ENCODE measurements at places on chromosomes 7 and 10.
A peak's percentile ranks its signal among the peaks of the same experiment; 100 is the strongest.

- no peak for DNase-seq
Measured at GRCh38 chr10:59587756-59588140, 121.9 kb downstream of the SLC16A9 start.

GRCh38 chr7:78523930-78524329 is 725.4 kb downstream of the PHTF2 start:
- DNase-seq, result no peak

GRCh38 chr7:7653593-7654187 is 13.1 kb downstream of the UMAD1 start:
- no peak for DNase-seq

DNA sequence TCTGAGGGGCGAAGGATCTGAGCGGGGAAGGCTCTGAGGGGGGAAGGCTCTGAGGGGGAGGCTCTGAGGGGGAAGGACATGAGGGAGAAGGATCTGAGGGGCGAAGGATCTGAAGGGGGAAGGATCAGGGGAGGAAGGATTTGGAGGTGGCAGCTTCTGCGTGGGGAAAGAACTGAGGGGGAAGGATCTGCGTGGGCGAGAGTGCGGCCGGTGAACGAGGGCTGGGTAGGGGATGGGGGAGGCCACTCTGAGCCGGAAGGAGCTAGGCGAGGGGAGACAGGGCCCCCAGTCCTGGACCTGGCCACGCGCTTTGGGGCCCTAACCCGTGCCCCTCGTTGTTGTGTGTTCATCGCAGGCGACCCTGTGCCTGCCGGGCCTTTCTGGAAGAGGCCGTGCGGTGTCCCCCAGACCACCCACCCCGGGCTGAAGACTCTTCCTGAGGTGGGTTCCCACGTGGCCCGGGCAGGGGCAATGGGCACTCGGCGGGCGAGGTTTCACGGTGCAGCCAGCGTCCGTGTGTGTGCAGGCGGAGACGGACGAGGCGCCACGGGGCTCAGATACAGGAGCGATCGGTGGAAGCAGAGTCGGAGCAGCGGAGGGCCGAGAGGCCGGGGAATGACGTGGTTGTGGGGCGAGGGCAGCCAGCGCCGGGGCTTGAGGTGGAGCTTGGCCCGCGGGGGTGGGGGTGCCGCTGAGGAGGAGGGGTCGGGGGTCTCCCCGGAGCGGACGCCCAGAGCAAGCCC is 2.0 kb downstream of the CALY start:
- DNase-seq, result no peak

DNA sequence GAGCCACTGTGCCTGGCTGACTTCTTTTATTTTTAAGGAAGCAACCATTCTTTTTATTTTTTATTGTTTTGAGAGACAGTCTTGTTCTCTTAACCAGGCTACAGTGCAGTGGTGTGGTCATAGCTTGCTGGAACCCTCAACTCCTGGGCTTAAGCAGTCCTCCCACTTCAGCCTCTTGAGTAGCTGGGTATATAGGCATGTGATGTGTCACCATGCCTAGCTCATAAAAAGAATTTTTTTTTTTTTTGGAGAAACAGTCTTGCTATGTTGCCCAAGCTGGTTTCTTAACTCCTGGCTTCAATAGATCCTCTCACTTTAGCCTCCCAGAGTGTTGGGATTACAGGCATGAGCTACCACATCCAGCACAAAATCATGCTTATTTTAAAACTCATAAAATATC is 5.8 kb downstream of the MCU start:
- DNase-seq, result peak; percentile 76

GRCh38 chr10:3704565-3705325 is 80.3 kb downstream of the KLF6 start:
- DNase-seq, result no peak

GRCh38 chr7:122433765-122434164 is 129.2 kb upstream of the FEZF1 start:
- no peak for DNase-seq

- no peak for DNase-seq
Measured at GRCh38 chr7:149245744-149246143, 6.3 kb downstream of the ZNF212 start.

- peak; percentile 76 for DNase-seq
Measured at GRCh38 chr7:30671793-30672465, 10.3 kb downstream of the CRHR2 start.

DNA sequence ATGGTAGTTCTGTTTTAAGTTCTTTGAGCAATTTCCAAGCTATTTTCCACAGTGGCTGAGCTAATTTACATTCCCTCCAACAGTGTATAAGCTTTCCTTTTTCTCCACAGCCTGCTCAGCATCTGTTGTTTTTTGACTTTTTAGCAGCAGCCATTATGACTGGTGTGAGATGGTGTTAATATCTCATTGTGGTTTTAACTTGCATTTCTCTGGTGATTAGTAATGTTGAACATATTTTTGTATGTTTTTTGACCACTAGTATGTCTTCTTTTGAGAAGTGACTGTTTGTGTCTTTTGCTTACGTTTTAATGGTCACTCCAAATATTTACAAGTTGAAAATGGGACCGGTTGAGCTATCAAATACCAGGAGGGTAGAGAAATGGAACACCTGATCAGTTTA is 20.4 kb downstream of the GNG11 start:
- peak; percentile 74 for DNase-seq

- DNase-seq, result no peak
Measured at GRCh38 chr7:28490831-28491230, 78.5 kb downstream of the CREB5 start.

- DNase-seq, result peak; percentile 58
Measured at GRCh38 chr7:80392229-80393169, 119.4 kb downstream of the GNAT3 start.

- DNase-seq, result peak; percentile 82
Measured at GRCh38 chr7:105756367-105756766, 120.0 kb downstream of the ATXN7L1 start.

DNA sequence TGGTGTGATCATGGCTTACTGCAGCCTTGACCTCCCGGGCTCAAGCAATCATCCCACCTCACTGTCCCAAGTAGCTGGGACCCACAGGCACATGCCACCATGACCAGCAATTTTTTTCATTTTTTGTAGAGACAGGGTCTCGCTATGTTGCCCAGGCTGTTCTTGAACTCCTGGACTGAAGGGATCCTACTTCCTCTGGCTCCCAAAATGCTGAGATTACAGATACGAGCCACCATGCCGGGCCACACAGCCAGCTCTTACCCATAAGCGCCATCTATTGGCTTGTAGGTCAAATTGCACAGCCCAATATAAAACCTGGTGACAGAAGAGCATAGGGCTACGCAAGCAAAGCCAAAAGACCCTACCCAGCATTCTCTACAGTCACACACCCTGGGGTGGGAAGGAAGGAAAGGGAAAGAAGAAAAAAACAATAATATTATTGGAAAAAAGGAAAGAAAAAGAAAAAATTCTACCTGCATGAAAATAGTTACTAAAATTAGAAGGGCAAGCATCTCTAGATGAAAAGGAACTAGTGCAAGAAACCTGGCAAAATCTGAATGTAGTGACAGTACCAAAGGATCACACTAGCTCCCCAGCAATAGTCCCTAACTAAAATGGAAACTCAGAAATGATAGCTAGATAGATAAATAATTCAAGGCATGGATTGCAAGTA is 29.4 kb upstream of the AMPH start:
- peak; percentile 5 for DNase-seq

GRCh38 chr7:115635376-115635775 is 395.2 kb downstream of the TFEC start:
- peak; percentile 9 for DNase-seq

- DNase-seq, result no peak
Measured at GRCh38 chr7:159159731-159160130, 15.1 kb upstream of the VIPR2 start.

- DNase-seq, result no peak
Measured at GRCh38 chr7:120827371-120828118, 30.4 kb downstream of the TSPAN12 start.

GRCh38 chr7:105188201-105188600 is 174.2 kb downstream of the KMT2E start:
- peak; percentile 29 for DNase-seq

DNA sequence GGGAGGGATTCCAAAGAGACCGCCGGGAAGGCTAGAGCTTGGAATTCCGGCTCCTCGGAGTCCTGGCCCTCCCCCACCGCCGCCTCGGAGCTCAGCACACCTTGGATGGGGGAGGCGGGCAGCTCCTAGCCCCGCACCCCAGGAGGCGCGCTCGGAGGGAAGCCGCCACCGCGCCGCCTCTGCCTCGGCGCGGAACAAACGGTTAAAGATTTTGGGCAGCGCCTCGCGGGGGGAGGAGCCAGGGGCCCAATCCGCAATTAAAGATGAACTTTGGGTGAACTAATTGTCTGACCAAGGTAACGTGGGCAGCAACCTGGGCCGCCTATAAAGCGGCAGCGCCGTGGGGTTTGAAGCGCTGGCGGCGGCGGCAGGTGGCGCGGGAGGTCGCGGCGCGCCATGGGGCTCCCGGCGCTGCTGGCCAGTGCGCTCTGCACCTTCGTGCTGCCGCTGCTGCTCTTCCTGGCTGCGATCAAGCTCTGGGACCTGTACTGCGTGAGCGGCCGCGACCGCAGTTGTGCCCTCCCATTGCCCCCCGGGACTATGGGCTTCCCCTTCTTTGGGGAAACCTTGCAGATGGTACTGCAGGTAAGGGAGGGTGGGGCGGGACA is at the start of gene CYP26A1:
Gene CYP26A1, plus strand, starts transcription at position 355 of the 608 bp plus-strand sequence. Its CDS starts 42 bp downstream, at position 397.
- DNase-seq, result no peak

GRCh38 chr7:1533255-1533546 is 2.7 kb downstream of the MAFK start:
- DNase-seq, result no peak

DNA sequence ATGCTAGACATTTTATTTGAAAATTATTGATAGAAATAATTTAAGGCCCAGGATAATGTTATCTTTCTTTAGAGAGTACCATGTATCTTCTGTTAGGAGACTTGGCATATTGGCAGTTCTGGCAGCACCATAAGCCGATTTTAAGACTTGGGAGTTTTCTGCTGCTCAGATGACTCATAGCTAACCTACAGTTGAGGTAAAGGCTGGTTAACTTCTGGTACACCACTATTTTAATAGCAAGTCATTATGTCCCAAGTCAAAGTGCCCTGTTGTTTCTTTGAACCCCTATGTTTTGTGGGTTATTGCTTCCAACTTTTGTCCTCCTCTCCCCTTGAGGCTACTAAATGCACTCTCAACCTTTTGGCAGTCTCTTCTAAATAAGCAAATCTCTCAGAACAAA is 25.2 kb downstream of the ATRNL1 start:
- DNase-seq, result no peak

DNA sequence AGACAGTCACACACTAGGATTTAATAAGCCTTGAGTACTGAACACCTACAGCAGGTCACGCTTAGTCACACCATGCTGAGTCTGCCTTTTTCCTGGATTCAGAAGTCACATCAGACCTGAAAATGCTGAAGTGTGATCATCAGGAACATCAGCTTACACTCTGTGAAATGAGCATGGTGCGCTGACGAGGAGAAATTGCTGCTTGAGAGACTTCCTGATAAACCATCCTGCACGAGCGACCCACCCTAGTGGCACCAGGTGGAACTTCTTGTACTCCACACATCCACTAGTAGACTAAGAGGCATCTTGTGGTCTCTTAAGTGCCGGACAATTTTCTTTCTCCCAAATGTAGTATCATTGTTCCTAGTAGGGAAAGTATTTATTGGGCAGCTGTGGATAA is 51.8 kb upstream of the MRLN start:
- DNase-seq, result peak; percentile 29

- DNase-seq, result peak; percentile 27
Measured at GRCh38 chr10:133292919-133293809, 15.5 kb downstream of the TUBGCP2 start.

DNA sequence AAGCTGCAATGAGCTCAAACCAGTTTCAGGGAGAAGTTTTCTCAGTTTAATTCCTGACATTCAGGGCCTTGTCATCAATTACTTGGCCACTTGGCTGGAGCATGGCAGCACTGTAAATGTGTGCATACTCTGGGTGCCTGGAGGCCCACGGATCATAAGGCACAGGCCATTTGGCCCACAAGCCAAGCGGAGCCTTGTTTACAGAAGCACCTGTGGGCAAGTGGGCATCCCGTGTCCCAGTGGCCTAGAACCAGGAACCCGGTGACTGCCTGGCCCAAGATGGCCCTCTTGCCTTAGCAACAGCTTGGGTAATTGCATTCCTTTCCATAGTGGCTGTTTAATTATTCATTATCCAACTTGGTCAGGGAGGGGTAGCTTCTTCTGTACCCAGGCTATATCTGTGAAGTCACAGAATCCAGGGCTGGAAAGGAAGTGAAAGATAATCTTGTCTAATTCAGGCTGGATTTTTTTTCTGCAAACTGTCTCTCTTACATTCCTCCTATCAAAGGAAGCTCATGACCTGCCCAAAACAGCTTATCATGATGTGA is 426.4 kb upstream of the ZMIZ1 start:
- DNase-seq, result no peak

DNA sequence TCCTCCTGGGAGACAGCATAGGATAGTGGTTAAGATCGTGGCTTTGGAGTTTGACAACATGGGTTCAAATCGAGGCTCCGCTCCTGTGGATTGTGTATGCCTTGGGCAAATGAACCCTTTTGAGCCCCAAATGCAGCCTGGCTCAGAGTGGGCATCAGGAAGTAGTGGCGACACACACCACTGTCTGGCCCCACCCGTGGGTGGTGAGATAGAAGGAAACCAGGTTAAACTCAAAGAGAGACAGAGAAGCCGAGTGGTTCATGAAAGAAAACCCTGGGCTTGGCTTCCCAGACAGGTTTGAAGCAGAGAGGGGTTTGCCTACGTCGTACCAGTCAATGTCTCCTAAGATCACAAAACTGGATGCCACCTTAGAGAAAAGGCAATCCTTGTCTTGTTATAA is 57.7 kb downstream of the PRTFDC1 start:
- no peak for DNase-seq

GRCh38 chr7:12567015-12567414 is 3.5 kb upstream of the SCIN start:
- no peak for DNase-seq

- DNase-seq, result no peak
Measured at GRCh38 chr7:137904833-137905232, 58.1 kb upstream of the DGKI start.

DNA sequence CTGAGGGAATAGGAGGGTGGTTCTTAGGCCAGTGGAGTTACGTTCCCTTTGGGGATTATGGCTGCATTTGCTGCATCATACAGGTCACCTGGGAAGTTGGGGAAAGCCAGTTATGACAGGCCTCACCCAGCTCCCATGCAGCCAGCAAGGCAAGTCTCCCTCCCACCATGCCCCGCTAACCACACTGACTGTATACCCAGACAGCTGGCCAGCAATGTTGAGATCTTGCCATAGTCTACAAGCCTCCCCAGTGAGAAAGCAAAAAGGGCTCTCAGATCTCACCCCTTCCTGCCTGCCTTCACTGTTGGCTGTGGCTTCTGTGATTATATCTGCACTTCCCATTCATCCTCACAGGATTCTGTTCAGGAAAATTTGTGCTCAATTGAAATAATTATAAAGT is 133.3 kb upstream of the HGF start:
- no peak for DNase-seq

Measured in amniotic epithelial cell (primary cell).